Activated T-helper 1 cell treated with anti-CD3 and anti-CD28 coated beads, Interleukin-12 subunit alpha, Interleukin-12 subunit beta, Interleukin-2, Interleukin-4 antibody, amounts not matched to agents 30 ng/mL and 10 ng/mL and 1 ng/mL, durations not matched to agents 14 hours and 24 hours and 36 hours (primary cell): ENCODE measurements at places on chromosomes 12 and 14. TPM values are rescaled to one million over a fixed set of nuclear protein-coding genes. Genes with fewer than 3 reads are reported as not detected.
A peak's percentile ranks its signal among the peaks of the same experiment; 100 is the strongest.

Gene FERMT2
- total RNA-seq = 1.3 and 2.1 TPM in 2 replicates

- H3K27me3 ChIP-seq = peaks cover 3% of the 10 kb centered on the region
- H3K27ac ChIP-seq = no peak overlapping the region
- H3K36me3 ChIP-seq = peaks cover 12% of the 10 kb centered on the region
- no peak overlapping the region for H3K4me3 ChIP-seq
- no peak for DNase-seq
- peaks cover 51% of the 10 kb centered on the region for H3K4me1 ChIP-seq
Measured at GRCh38 chr12:26726956-26727355, 106.0 kb downstream of the ITPR2 start.

Gene IL31
- total RNA-seq = 5.5 and 6.6 TPM in 2 replicates

DNA sequence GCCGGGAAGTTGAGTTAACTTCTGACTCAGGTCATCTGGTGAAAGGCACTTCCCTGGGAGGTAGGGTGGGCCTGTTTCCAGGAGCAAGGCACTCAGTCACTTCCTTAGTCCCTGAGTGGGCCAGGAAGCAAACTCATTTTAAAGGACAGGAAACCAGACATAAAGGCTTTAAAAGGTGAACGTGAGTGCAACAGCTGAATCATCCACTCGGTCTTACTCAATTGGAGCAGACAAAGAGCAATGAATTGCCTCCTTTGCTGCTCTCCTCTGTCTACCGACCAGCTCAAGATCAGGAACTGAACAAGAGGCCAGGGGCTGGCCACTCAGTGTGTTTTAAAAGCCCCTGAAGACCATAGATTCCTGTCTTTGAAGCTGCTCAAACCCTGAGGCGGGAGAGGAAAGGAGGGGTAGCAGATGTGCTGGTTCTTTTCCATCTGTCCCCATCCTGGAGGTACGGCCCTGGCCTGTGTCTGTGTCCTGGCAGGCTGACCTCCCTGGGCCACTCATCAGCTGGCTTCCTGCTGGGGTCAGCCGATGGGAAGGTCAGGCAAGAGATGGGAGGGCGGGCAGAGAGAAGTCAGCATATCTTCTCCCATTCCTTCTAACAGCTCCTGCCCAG is 148.9 kb downstream of the PPM1H start:
- H3K27ac ChIP-seq = no peak overlapping the region
- H3K27me3 ChIP-seq = peaks cover 9% of the 10 kb centered on the region
- H3K36me3 ChIP-seq = no peaks in the 10 kb centered on the region
- no peak for DNase-seq
- no peak overlapping the region for H3K4me3 ChIP-seq

Gene PRICKLE1
- total RNA-seq = 0.34 TPM in 1 of 2 replicates, not detected in the other

- H3K4me3 ChIP-seq = no peak overlapping the region
- H3K36me3 ChIP-seq = peaks cover 11% of the 10 kb centered on the region
- H3K27me3 ChIP-seq = no peaks in the 10 kb centered on the region
Measured at GRCh38 chr12:92036771-92037453, 108.7 kb downstream of the BTG1 start.

GRCh38 chr14:100362311-100362927 is 39.3 kb downstream of the SLC25A47 start:
- no peaks in the 10 kb centered on the region for H3K27me3 ChIP-seq
- peaks cover 75% of the 10 kb centered on the region for H3K36me3 ChIP-seq
- peaks cover 60% of the 10 kb centered on the region for H3K4me1 ChIP-seq
- DNase-seq = no peak
- no peak overlapping the region for H3K27ac ChIP-seq
- H3K4me3 ChIP-seq = no peak overlapping the region

GRCh38 chr14:25122843-25123242 is 72.9 kb upstream of the STXBP6 start:
- DNase-seq = no peak
- no peaks in the 10 kb centered on the region for H3K4me1 ChIP-seq
- H3K27me3 ChIP-seq = peaks cover under 1% of the 10 kb centered on the region

Gene OTX2
- not detected in 2 replicates for total RNA-seq

- peak overlapping the region; percentile 73 for H3K4me3 ChIP-seq
- no peaks in the 10 kb centered on the region for H3K36me3 ChIP-seq
- H3K27me3 ChIP-seq = peaks cover 71% of the 10 kb centered on the region
- DNase-seq = peak; percentile 51
Measured at GRCh38 chr14:90060312-90060964, 1.4 kb upstream of the KCNK13 start.

DNA sequence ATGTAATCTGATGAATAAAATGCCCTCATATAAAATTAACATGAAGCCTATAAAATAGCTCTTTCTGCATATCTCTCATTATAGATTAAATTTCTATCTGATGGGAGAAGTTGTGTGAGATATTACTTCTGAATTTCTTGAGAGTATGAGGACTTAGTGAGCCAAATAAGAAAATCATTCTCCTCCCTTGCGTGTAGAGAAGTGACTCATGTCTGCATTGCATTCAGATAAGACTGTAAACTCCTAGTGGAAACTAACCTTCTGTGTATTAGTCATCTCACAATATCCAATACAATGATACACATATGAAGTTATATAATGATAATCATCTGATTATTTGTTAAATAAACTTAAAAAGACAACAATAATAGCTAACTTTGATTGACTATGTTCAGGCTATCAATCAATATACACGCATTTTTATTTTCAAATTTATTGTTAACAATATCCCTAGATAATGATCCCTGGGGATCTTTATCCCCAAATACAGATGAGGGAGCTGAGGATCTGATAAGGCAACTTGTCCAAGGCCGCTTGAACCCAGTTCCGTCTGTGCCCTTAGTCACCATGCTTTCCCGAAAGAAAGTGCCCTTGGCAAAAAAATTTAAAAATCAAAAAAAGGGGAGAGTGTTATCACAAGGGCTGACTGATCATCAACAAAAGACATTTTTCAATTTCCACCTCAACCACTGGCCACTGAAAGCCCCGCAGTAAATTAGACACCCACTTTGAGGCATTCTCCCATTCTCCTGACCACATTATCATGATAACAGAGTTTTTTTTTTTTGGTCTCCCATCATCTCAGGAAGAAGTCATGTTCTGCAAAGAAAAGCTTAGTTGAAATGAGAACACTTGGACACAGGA is 189.2 kb upstream of the RASSF8 start:
- no peaks in the 10 kb centered on the region for H3K4me1 ChIP-seq
- no peak for DNase-seq
- no peak overlapping the region for H3K27ac ChIP-seq

DNA sequence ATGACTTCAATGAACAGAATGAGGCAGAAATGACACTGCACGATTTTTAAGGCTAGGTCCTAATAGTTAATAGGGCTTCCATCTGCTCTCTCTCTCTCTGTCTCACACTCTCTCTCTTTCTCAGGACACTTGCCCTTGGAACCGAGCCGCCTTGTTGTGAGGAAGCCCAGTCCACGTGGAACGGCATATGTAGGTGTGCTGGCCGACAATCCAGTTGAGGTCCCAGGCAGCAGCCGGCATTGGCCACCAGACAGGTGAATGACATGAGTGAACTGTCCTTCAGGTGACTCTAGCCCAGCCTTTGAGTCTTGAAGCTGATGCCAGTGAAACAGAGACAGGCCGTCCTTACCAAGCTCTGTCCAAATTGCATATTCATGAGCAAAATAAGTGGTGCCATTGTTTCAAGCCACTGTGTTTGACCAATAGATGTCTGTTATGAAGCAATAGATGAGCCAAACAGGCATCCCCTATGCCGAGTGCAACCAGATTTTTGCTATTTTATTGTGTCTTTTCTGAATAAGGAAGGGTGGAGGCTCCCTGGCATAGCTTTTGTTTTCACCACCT is 217.5 kb upstream of the LHX5 start:
- H3K27me3 ChIP-seq = no peaks in the 10 kb centered on the region
- no peak overlapping the region for H3K27ac ChIP-seq
- H3K4me3 ChIP-seq = no peak overlapping the region
- no peaks in the 10 kb centered on the region for H3K4me1 ChIP-seq
- no peak for DNase-seq

DNA sequence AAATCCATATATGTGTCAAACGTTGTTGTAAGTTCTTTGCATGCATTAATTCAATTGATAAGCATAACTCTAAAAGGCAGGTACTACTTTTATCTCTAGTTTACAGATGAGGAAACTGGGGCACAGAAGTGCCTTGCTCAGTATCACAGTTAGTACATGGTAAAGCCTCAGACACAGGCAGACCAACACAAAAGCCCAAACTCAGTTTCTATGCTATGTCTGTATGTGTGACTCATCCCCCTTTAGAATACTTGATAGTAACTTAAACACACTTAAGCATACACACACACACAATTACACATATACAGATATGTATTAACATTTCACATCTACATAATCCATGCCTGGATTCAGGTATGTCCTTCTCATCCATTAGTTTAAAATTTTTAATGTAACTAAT is 88.0 kb downstream of the EPS8 start:
- no peak overlapping the region for H3K4me3 ChIP-seq
- peak overlapping the region; percentile 53 for H3K27ac ChIP-seq
- no peaks in the 10 kb centered on the region for H3K27me3 ChIP-seq
- peaks cover 11% of the 10 kb centered on the region for H3K36me3 ChIP-seq

DNA sequence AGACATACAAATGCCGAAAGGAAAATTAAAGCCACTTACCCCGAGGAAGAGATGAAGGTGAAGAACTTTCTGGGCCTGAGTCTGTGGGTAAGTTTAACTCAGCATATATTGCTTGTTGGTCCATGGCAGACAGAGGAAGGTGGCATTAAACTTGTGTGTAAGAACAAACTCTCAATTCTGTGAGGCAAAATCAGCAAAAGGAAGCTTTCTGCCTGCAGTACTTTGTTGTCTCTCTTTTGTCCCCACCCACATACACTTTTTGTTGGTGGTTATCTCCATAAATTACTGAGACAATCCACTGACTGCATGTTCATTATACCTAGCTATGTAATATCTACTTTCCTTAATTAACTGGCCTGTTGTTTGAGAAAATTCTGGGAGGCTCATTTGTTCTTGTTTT is at the start of gene KLRB1:
Gene KLRB1 (minus strand): TSS at position 201 of the 400 bp plus-strand sequence. CDS start 77 bp downstream, at position 124.
- no peak within 1 kb of the TSS for H3K27ac ChIP-seq
- H3K36me3 ChIP-seq = peaks cover 7% of the 10 kb centered on the region
- peaks cover 1% of the 10 kb centered on the region for H3K27me3 ChIP-seq
- no peak for DNase-seq

Gene FGF23
- total RNA-seq = not detected in 2 replicates

GRCh38 chr12:40207551-40207950 is 17.2 kb upstream of the LRRK2 start:
- H3K36me3 ChIP-seq = no peaks in the 10 kb centered on the region
- no peak overlapping the region for H3K4me3 ChIP-seq
- no peak overlapping the region for H3K27ac ChIP-seq
- no peaks in the 10 kb centered on the region for H3K4me1 ChIP-seq
- H3K27me3 ChIP-seq = peaks cover 10% of the 10 kb centered on the region

GRCh38 chr14:69149461-69150244 is 3.3 kb downstream of the DCAF5 start:
- H3K36me3 ChIP-seq = peaks cover 29% of the 10 kb centered on the region
- H3K4me3 ChIP-seq = peak overlapping the region; percentile 88
- DNase-seq = no peak
- peaks cover 50% of the 10 kb centered on the region for H3K4me1 ChIP-seq
- peaks cover 10% of the 10 kb centered on the region for H3K27me3 ChIP-seq

GRCh38 chr14:66920196-66920595 is 269.0 kb upstream of the GARIN2 start:
- no peaks in the 10 kb centered on the region for H3K27me3 ChIP-seq
- no peak overlapping the region for H3K4me3 ChIP-seq
- DNase-seq = no peak
- H3K36me3 ChIP-seq = peaks cover 7% of the 10 kb centered on the region
- no peak overlapping the region for H3K27ac ChIP-seq

Gene CCDC88C
- 85.9 and 91.7 TPM in 2 replicates for total RNA-seq

Gene FGF6
- total RNA-seq = not detected in 2 replicates

Gene PROX2
- not detected in 2 replicates for total RNA-seq

DNA sequence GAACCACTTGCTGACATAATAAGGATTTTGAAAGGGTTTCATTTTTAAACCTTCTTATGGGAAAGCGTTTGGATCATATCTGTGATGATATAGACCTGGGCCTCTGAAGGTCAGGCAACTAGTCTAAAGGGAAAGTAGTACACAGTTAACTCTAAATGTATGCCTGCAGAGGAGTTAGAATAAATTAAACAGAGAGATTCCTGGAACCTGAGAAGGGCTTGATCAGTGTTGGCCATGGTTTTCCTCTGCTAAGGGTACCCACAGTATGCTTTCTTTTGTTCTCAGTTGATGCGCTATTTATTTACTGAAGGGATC is 14.4 kb upstream of the POLR3B start:
- no peak overlapping the region for H3K27ac ChIP-seq
- H3K27me3 ChIP-seq = no peaks in the 10 kb centered on the region
- H3K36me3 ChIP-seq = peaks cover 5% of the 10 kb centered on the region
- no peak for DNase-seq

GRCh38 chr12:84035766-84036165 is 876.8 kb downstream of the SLC6A15 start:
- H3K36me3 ChIP-seq = no peaks in the 10 kb centered on the region
- no peak for DNase-seq
- no peak overlapping the region for H3K27ac ChIP-seq
- no peaks in the 10 kb centered on the region for H3K27me3 ChIP-seq
- no peak overlapping the region for H3K4me3 ChIP-seq

GRCh38 chr14:105866841-105867321 is 340.5 kb downstream of the TMEM121 start:
- no peak overlapping the region for H3K27ac ChIP-seq
- peaks cover 21% of the 10 kb centered on the region for H3K27me3 ChIP-seq
- H3K4me1 ChIP-seq = peaks cover 13% of the 10 kb centered on the region
- DNase-seq = no peak

GRCh38 chr14:95440496-95440895 is 76.0 kb downstream of the SYNE3 start:
- peaks cover 5% of the 10 kb centered on the region for H3K4me1 ChIP-seq
- DNase-seq = no peak
- H3K27me3 ChIP-seq = no peaks in the 10 kb centered on the region
- no peak overlapping the region for H3K27ac ChIP-seq

DNA sequence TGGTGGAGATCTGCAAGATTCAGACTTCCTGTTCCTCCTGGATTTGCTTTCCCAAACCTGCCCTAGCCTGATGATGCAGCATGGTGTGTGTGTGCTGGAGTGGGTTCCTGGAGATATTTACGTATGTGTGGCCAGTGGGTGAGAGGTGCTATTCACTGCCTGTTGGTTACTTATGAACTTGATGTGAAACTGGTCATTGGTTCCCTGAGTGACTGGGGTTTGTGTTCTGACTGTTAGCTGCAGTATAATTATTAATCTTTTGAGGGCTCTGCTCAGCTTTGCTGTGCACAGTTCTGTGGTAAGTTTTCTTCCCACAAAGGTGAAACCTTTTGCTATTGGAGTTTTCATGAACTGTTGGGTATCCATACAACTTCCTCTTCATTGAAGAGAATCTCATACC is 541.8 kb upstream of the FBXO33 start:
- no peaks in the 10 kb centered on the region for H3K4me1 ChIP-seq
- H3K27me3 ChIP-seq = no peaks in the 10 kb centered on the region
- H3K27ac ChIP-seq = no peak overlapping the region
- H3K36me3 ChIP-seq = no peaks in the 10 kb centered on the region
- no peak for DNase-seq

DNA sequence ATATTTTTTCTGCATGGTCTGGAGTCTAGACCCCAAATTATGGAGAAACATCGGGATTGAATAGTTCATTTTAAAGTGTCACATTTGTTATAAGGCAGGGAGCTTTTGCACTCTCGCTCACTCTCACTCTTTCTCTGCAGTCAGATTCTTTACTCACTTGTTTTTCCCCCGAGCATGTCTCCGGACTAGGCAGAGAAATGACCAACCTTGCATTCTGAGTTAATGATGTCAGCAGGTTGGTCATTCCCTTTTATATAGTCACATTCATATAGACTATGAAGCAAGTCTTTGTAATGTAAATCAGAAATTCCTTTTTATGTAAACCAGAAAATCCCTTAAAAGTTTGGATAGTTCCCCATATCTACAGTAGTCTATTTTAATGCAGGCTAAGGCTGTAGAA is 4.1 kb downstream of the C12orf75 start:
- H3K4me1 ChIP-seq = peaks cover 69% of the 10 kb centered on the region
- no peak overlapping the region for H3K4me3 ChIP-seq
- H3K27ac ChIP-seq = no peak overlapping the region

Gene SLC4A8
- 2.4 and 2.6 TPM in 2 replicates for total RNA-seq
